ENCODE measurements at places on chromosomes 5 and 9. TPM values are rescaled to one million over a fixed set of nuclear protein-coding genes. Genes with fewer than 3 reads are reported as not detected.

CDC23 gene
- total RNA-seq, result 31.9 TPM

DNA sequence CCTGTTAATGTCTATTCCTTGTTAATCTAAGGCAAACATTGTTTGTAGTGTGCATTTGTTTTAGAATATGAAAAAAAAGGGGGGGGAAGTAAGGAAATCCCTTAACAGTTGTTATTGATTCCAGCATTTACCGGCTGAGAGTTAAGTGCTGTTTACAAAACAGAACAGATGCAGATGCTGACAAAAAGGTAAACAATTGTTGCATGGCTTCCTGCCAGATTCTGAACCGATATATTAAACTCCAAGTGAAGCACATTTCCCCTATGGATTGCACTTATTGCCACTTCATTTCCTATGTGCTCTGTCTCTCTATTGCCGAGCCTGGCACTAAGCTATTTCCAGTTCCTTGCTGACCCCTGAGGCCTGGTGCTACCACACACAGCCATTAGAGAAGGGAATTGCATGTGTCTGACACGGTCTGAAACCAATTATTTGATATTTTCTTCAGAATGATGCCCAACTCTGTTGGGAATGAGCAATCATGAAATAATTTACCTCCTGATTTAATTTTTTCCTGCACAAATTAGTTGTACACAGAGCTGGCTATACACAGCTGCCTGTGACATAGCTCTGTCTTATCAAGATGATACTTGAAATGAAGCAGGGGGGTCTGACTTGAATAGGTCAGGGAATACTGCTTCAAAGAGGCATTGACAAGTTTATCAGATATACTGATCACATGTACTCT is 109.8 kb downstream of the KIAA0825 start:
- H3K4me1 ChIP-seq, result no peaks in the 10 kb centered on the region
- DNase-seq, result no peak
- H3K36me3 ChIP-seq, result no peaks in the 10 kb centered on the region
- H3K27me3 ChIP-seq, result no peaks in the 10 kb centered on the region
- no peak overlapping the region for H3K27ac ChIP-seq
- H3K4me3 ChIP-seq, result no peak overlapping the region

GRCh38 chr5:78667461-78668103 is 19.0 kb upstream of the LHFPL2 start:
- DNase-seq, result no peak

DNA sequence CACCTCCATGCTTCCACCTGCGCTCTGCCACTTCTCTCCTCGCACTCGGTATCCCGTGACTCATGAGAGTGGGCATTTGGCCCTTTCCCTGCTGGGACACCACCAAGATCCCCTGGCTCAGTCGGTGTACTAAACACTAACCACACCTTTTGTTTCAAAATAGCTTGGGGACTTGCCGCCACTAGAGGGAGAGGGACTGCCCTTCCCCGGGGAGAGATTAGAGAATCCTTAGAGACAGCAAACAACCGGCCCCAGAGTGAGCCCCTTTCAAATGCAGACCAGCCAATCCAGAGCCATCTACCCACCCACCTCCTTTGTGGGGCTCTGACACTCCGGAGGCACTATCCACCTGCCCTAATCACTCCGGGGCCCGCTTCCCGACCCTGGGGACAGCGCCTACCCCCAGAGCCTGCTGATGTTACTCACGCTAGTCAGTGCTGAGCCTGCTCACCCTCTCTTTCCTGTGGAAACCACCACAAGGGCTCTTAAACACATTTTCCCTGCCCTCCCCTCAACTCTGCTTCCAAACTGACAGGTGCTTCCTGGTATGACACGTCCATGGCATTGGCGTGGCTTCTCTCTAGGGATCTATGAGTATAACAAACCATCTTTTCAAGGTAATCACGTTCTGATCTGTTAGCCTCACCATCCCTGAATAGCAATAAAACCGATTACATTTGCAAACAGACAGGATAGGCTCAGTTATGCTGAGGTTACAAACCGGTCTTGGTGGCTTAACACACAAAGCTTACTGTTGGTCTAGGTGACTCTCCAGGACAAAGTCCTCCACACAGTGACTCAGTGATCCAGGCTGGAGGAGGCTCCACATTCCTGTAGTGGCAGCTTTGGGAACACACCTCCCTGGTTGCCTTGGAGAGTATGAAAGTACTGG is 180.1 kb upstream of the MVB12B start:
- H3K4me1 ChIP-seq, result peaks cover 23% of the 10 kb centered on the region
- peak overlapping the region; percentile 62 for H3K27ac ChIP-seq
- peaks cover 31% of the 10 kb centered on the region for H3K27me3 ChIP-seq
- H3K4me3 ChIP-seq, result peak overlapping the region; percentile 70
- no peaks in the 10 kb centered on the region for H3K36me3 ChIP-seq

GRCh38 chr5:107058235-107058634 is 612.5 kb downstream of the EFNA5 start:
- H3K27me3 ChIP-seq, result no peaks in the 10 kb centered on the region
- no peak overlapping the region for H3K4me3 ChIP-seq
- no peak for DNase-seq
- H3K27ac ChIP-seq, result no peak overlapping the region
- no peaks in the 10 kb centered on the region for H3K36me3 ChIP-seq

GRCh38 chr5:116563736-116564308 is 10.8 kb downstream of the SEMA6A start:
- DNase-seq, result no peak
- no peaks in the 10 kb centered on the region for H3K36me3 ChIP-seq
- H3K27me3 ChIP-seq, result peaks cover 4% of the 10 kb centered on the region
- peaks cover 22% of the 10 kb centered on the region for H3K4me1 ChIP-seq
- no peak overlapping the region for H3K4me3 ChIP-seq

DNA sequence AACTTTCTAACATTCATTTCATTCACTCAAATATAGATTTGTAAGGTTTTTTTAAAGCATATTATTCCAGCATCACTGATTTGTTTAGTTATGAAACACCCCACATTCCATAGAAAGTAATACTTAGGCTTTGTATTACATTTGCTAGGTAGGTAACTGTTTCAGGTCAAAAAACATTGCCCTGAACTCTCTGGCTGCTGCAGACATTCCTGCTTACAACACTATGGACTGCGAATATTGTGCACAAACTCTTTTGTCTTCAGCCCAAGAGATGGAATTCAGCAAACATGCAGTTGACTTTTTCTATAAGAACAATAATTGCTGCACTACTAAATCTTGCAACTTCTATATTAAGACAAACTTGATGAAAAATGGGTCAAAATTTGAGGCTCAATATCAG is 301.0 kb downstream of the ARL15 start:
- H3K36me3 ChIP-seq, result peaks cover 15% of the 10 kb centered on the region
- no peaks in the 10 kb centered on the region for H3K4me1 ChIP-seq
- DNase-seq, result no peak
- H3K27ac ChIP-seq, result no peak overlapping the region

DNA sequence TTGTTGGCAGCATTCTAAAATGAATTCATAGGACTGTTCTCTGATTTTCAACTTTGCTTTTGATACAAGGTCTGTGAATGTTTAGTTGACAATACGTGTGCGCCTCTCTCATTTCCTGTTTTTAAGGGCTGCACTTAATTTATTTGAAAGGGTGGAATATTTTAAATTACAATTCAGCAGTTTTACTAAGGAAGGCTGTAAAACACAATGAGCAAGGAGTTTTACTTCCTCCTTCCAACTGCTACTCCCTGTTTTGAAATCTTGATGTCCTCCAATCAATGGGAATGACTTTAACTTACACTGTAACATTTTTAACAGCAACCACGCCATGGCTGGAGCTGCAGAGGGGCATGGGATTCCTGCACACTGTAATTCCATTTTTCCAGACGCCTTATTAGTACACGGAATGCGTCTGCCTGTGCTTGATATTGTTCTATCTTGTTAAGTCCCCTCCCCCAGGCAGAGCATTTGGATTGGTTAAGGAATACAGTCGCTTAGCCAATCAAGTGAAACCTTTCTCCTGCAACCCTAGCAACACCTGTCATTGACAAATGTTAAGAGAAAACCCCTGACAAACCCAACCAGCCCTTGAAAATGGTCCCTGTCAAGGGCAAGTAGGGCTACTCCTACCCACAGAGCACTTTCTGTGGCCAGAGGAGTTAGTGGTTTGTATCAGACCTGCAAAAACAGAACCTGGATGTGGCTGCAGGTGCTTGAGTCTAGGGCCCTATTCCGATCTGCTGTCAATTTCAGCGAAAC is 12.5 kb upstream of the ZSWIM6 start:
- peaks cover 25% of the 10 kb centered on the region for H3K4me1 ChIP-seq
- peak overlapping the region; percentile 39 for H3K27ac ChIP-seq
- no peaks in the 10 kb centered on the region for H3K36me3 ChIP-seq
- peaks cover 6% of the 10 kb centered on the region for H3K27me3 ChIP-seq
- DNase-seq, result no peak
- H3K4me3 ChIP-seq, result peak overlapping the region; percentile 66

Measured in activated B cell treated with CpG ODN at 0.5 μM for 24 hours (primary cell).